ENCODE measurements at places on chromosomes 3 and 15.

DNA sequence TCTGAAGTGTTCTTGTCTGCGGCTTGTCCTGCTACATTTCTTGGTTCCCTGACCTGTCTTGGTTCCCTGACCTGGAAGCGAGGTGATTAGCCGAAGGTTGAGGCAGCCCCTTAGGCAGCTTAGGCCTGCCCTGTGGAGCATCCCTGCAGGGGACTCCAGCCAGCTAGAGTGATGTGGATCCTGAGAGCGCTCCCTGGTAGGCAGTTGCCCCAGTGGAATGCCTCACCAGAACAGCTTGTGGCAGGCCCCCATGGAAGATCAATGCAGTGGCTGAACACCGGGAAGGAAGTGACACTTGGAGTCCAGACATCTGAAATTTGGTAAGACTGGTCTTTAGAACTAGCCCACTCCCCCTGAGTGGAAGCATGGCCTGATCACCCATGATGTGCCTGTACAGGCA lies 5.5 kb upstream of the ROBO1 start:
- H3K4me3 ChIP-seq = no peak overlapping the region
- no peaks in the 10 kb centered on the region for H3K36me3 ChIP-seq
- H3K4me1 ChIP-seq = no peaks in the 10 kb centered on the region
- H3K27me3 ChIP-seq = peaks cover 7% of the 10 kb centered on the region

DNA sequence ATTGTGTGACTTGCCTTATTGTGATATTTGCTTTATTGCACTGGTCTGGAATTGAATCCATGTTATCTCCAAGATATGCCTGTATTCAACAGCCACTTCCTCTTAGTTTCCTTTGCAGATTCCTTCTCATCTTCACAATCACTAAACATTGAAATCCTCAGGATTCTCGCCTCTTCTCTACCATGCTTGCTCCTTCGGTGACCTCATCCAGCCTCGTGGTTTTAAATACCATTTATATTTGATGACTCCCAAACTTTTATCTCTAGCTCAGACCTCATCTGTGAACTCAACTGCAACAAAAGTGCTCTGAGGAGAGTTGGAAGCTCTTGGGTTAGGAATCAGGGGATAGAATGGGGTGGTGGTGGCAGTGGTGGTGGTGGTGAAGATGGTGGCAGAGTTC lies 19.9 kb downstream of the POLR2M start:
- no peaks in the 10 kb centered on the region for H3K27me3 ChIP-seq
- H3K4me3 ChIP-seq = no peak overlapping the region
- DNase-seq = no peak

GRCh38 chr3:116929505-116930222 lies 220.1 kb downstream of the TUSC7 start:
- H3K36me3 ChIP-seq = no peaks in the 10 kb centered on the region
- no peak for DNase-seq
- H3K4me1 ChIP-seq = peaks cover 4% of the 10 kb centered on the region
- H3K27ac ChIP-seq = no peak overlapping the region
- H3K4me3 ChIP-seq = no peak overlapping the region

DNA sequence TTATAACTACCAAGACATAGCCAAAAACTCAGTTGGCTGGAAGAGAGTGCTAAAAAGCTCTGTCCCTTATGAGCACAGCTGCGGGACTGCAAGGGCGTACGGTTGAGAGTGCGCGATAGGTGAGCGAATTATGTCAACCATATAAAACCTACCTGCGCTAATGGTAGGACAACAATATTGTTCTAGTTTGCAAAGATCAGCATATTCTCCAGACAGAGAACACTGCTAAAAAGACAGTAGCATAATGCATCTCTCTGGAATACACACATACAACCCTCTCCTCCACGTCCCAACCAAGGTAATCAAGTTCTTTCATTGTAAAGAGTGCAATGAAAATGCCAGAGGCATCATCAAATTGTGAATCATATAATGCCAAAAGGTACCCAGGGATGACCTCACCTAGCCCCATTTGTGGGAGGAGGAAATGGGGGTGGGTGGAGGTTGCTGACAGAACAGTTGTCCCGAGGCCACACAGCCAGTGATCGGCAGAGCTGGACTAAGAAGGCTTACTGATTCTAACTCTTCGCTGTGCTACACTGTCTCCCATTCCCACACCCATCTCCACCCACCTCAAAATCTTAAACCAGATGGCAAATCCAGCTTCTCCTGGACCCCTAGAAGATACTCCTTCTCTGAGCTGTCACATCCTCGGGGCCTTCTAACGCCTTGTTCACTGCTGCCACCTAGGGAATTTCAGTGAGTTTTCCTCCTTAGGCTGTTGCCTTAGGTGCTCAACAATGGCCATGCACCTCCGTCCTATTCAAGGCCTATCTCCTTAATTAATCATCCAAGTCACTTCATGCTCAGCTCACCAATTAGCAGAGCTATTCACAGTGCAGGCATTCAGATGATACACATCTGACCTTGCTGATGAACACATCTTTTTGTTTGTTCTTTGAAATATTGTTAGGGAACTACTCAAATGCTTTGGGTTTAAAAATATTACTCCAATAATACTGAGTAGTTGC lies 60.7 kb downstream of the RPL22L1 start:
- peaks cover 19% of the 10 kb centered on the region for H3K27me3 ChIP-seq
- no peaks in the 10 kb centered on the region for H3K36me3 ChIP-seq
- H3K27ac ChIP-seq = no peak overlapping the region
- H3K4me1 ChIP-seq = no peaks in the 10 kb centered on the region
- no peak overlapping the region for H3K4me3 ChIP-seq
- DNase-seq = peak; percentile 32

DNA sequence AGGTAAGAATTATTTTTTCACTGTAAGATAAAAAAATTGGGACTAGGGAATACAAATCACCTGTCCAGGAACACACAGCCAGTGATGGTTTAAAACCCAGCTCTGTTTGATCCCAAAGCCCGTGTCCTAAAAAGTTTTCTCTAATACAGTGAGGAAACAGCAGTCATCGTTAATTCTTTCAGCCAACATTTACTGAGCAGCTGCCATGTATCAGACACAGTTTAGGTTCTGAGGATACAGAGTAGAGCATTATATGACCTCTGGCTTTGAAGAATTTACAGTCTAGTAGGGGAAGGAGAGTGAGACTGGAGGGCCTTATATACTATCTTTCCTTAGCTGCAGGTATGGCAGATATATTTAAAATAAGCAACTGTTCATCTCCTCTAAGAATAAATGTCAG lies 82.7 kb downstream of the KCNMB2 start:
- H3K27ac ChIP-seq = no peak overlapping the region
- H3K36me3 ChIP-seq = no peaks in the 10 kb centered on the region
- H3K4me3 ChIP-seq = no peak overlapping the region
- DNase-seq = no peak
- H3K4me1 ChIP-seq = no peaks in the 10 kb centered on the region

DNA sequence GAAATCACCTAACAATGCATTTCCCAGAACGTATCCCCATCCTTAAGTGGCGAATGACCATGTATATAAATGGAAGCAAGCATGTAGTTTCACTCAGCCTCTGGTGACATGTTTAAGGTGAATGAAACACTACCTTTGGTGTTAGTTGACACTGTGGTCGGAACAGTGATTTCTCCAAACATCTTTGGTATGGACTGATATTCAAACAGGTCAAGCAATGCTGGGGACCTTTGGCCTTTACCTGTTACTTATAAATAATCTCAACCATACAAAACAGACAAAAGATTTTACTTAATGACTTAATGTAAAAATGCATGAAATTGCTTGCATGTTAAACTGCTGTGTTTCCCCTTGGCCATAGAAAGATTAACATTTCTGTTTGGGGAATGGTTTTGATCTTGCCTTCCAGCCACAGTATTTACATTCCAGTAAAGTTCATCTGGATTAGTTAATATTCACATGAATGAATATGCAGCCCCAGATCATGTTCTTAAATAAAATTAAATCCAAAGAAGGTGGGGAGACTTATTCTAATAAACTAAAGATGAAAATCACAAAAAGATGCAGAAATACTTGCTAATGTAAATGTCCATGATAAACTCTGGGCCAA lies 74.4 kb upstream of the HES1 start:
- H3K27me3 ChIP-seq = no peaks in the 10 kb centered on the region
- no peak for DNase-seq
- no peak overlapping the region for H3K4me3 ChIP-seq
- no peak overlapping the region for H3K27ac ChIP-seq
- H3K36me3 ChIP-seq = no peaks in the 10 kb centered on the region

DNA sequence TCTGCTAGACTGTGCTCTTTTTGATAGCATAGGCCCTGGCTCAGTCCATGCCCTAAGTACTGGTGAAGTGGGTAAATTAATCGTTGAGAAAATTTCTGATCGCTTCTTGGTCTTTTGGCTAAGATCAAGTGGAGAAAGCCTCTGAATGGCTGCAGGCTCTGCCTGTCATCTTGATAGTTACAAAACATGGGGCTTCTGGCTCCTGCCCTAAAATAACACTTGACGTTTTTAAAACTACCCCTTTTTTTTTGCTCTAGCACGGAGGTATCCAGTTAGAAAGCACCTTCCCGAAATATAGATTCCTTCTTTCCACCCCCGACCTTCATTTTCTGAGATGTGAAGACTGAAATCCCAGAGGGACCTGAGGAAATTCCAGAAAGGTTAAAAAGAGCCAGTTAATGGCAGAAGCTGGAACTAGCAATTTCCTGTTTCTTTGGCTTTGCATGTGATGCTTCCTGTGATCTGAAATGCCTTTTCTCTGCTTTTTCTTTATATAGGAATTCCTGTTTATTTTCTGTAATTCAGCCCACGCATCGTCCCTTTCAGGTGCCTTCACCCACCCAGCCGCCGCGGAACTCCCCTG lies 799 bp upstream of the C2CD4B start:
- H3K4me1 ChIP-seq = peaks cover 1% of the 10 kb centered on the region
- DNase-seq = no peak
- no peak overlapping the region for H3K27ac ChIP-seq
- no peaks in the 10 kb centered on the region for H3K36me3 ChIP-seq
- H3K4me3 ChIP-seq = no peak overlapping the region

DNA sequence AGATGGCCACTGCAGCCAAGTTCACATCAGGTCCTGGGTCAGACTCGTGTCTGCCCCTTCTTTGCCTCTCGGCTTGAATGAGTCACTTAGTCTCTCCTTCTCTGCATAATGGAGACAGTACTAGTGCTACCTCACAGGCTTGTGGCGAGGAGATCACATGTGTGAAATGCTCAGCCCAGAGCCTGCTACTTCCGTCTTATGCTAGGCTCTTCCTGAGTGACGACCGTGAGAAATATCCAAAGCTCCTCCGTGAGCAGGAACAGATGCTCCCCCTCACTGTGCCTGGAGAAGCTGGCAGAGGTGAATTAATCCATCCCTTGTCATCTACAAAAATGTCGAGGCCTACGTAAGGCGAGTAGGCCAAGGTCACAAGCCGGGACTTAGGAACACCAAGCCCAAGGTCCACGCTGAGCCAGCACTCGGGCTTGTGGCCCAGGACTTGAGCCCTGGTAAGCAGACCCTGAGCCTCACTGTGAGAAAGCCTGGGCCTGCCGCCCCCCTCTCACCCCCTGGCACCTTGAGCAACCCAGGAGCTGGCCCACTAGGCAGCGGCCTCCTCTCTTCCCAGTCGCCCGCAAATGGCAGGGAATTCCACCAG lies 17.9 kb downstream of the PAK6 start:
- DNase-seq = no peak
- peaks cover 15% of the 10 kb centered on the region for H3K4me1 ChIP-seq
- peaks cover 17% of the 10 kb centered on the region for H3K27me3 ChIP-seq
- no peaks in the 10 kb centered on the region for H3K36me3 ChIP-seq
- no peak overlapping the region for H3K27ac ChIP-seq

- no peaks in the 10 kb centered on the region for H3K36me3 ChIP-seq
- H3K4me3 ChIP-seq = no peak overlapping the region
- H3K4me1 ChIP-seq = peaks cover 10% of the 10 kb centered on the region
- H3K27ac ChIP-seq = no peak overlapping the region
These were observed 87.5 kb downstream of the CORO2B start for GRCh38 chr15:68666120-68666811.

GRCh38 chr3:95246413-95246812 lies 1183.6 kb downstream of the NSUN3 start:
- H3K4me3 ChIP-seq = no peak overlapping the region
- DNase-seq = no peak
- H3K27ac ChIP-seq = no peak overlapping the region
- no peaks in the 10 kb centered on the region for H3K36me3 ChIP-seq

DNA sequence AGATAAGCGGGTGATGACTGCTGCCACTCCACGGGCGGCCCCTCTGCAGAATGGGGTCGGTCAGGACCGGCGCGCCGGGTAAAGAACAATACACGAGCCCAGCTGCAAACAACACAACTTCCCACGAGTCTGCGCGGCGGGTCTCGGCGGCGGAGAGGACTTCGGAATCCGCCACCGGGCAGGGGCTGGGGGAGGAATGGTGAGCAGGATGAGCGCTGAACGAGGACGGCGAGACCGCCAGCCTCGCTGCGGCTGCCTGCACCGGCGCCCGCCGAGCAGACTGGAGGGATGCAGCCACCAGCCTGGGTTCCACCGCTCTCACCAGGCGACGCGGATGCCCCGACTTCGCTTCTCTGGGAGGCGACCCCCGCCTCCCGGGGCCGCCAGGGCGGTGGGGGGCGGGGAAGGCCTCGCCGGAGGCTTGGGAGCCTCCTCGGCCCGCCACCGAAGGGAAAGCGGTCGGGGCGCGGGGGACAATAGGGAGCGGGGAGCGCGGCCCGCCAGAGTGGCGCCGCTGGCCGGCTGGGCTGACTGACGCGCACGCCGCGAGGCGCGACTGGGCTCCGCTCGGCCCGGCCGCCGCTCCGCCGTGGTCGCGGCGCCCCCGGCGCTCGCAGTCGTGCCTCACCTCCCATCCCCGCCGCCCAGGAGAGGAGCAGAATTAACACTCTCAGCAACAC lies 515 bp downstream of the ADAM10 start:
- H3K27ac ChIP-seq = peak overlapping the region; percentile 96
- H3K36me3 ChIP-seq = peaks cover 4% of the 10 kb centered on the region
- no peaks in the 10 kb centered on the region for H3K27me3 ChIP-seq
- DNase-seq = peak; percentile 62

DNA sequence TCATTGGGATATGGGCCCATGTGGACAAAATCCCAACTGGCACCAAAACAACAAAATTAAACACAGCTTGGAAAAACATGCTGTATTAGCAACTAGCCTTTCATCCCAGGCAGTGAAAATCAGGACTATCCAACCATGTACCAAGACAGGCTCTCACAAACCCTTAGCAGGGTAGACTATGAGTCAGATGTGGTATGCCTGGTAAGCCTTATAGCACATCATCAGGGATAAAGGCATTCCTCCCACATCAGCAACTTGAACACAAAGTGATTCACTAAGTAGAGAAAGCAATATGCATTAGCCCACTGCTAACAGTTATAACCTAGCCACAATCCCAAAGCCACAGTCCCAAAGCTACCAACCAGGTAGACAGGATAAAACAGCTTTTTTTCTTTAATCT lies 8.0 kb downstream of the CEP152 start:
- peaks cover 19% of the 10 kb centered on the region for H3K36me3 ChIP-seq
- H3K4me1 ChIP-seq = peaks cover 3% of the 10 kb centered on the region
- DNase-seq = no peak
- H3K4me3 ChIP-seq = no peak overlapping the region
- no peak overlapping the region for H3K27ac ChIP-seq
- no peaks in the 10 kb centered on the region for H3K27me3 ChIP-seq

DNA sequence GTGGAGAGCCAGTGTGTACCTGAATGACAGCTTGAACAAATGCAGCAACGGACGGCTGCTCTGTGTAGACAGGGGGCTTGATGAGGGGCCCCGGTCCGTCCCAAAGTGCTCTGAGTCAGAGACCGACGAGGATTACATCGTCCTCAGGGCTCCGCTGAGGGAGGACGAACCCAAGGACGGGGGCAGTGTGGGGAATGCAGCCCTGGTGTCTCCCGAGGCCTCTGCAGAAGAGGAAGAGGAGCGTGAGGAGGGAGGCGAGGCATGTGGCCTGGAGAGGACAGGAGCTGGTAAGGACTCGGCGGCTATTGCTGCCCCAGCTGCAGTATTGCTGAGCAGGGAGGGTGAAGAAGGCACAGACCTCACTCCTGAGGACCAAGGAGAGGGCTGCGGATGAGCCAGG lies 54.4 kb upstream of the WNT7A start:
- H3K27ac ChIP-seq = no peak overlapping the region
- H3K27me3 ChIP-seq = no peaks in the 10 kb centered on the region
- H3K36me3 ChIP-seq = no peaks in the 10 kb centered on the region
- H3K4me1 ChIP-seq = no peaks in the 10 kb centered on the region

Data from neuronal stem cell (in vitro differentiated cells).